Smooth muscle cell of trachea (primary cell): ENCODE measurements at places on chromosomes 7 and 10. TPM values are rescaled to one million over a fixed set of nuclear protein-coding genes. Genes with fewer than 3 reads are reported as not detected.

DLX5 gene
- not detected in 2 replicates for total RNA-seq

FAM20C gene
- total RNA-seq: 123 and 143 TPM in 2 replicates

EGFR gene
- total RNA-seq: 87.7 and 88.3 TPM in 2 replicates

STEAP1B gene
- 11.9 and 25.9 TPM in 2 replicates for total RNA-seq

CNOT4 gene
- total RNA-seq: 7.0 and 8.3 TPM in 2 replicates

MACC1 gene
- total RNA-seq: 0.15 and 0.17 TPM in 2 replicates

LIPF gene
- 0.29 TPM in 1 of 2 replicates, not detected in the other for total RNA-seq

NANOS1 gene
- 0.29 and 1.5 TPM in 2 replicates for total RNA-seq

GJD4 gene
- total RNA-seq: not detected in 2 replicates

SMO gene
- 3.2 and 17.4 TPM in 2 replicates for total RNA-seq

ADAMTS14 gene
- total RNA-seq: 14.8 and 29.4 TPM in 2 replicates

ZNF32 gene
- 39.3 and 39.5 TPM in 2 replicates for total RNA-seq

OR2A14 gene
- not detected in 2 replicates for total RNA-seq

TMEM176B gene
- total RNA-seq: 0.66 TPM in 1 of 2 replicates, not detected in the other

CALML5 gene
- total RNA-seq: not detected in 2 replicates

NUTM2D gene
- 2.2 and 4.1 TPM in 2 replicates for total RNA-seq

OR6B1 gene
- total RNA-seq: not detected in 2 replicates
